ENCODE measurements at places on chromosomes 1 and 21.

GRCh38 chr21:31103163-31103562, 64.9 kb upstream of the KRTAP19-8 start:
- no peak for DNase-seq

GRCh38 chr21:37877888-37878684, 38.2 kb downstream of the KCNJ6 start:
- no peak for DNase-seq

DNA sequence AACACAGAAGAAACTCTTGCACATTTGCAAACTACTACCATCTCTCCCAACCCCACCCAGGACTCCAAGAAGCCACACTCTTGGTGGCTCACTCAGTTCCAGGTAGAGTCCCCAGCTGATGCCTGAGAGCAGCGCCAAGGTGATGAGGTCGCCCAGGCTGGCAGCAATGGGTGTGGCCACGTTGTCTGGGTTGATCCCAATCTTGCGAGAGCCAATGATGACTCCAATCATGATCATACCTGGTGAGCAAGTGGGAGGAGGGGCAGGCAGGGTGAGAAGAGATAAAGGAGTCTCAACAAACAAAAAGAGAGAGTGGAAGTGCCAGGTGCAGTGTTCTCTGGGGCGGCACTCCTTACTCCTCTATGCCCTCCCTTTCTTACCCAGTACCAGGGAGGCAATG, 14.4 kb downstream of the SLC41A1 start:
- DNase-seq: no peak

- DNase-seq: no peak
Observed at GRCh38 chr21:42833439-42833815, 45.9 kb downstream of the WDR4 start.

GRCh38 chr1:235047331-235047871, 81.2 kb downstream of the TOMM20 start:
- no peak for DNase-seq

DNA sequence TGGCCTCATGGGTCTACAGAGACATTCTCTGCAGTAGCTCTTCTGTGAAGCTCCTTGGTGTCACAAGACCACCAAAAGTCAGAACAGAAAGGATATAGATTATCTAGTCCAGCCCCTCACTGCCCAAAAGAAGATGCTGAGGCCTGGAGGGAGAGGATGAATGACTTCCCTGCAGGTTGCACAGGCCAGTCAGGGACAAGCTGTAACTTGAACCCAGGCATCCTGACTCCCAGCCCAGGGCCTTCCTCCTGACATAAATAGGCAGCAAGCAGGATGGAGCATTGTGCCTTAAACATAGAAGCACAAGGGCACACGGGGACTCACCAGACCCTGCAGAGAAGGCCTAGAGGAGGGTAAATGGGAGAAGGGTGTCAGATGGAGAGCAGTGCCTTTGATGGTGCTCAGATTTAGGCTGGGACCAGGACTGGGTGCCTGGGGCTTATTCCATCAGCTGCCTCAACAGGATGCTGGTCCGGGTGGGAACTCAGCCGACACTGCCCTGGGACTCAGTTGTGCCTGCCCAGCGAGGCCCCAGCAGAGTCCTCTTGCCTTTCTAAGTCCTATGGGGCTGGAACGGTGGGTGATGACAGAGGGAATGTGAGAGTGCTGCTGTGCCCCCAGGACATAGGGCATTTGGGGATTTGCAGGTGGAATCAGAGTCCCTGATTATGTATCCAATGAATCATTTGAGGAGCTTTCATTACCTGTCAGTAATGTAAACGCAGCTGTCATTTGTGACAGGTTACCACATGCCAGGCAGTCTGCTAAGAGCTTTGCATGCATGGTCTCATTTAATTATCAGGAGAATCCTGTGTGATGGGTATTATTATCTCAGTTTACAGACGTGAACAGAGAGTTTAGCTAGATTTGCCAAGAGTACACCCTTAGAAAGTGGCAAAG, 13.2 kb downstream of the S100A7A start:
- DNase-seq: no peak

DNA sequence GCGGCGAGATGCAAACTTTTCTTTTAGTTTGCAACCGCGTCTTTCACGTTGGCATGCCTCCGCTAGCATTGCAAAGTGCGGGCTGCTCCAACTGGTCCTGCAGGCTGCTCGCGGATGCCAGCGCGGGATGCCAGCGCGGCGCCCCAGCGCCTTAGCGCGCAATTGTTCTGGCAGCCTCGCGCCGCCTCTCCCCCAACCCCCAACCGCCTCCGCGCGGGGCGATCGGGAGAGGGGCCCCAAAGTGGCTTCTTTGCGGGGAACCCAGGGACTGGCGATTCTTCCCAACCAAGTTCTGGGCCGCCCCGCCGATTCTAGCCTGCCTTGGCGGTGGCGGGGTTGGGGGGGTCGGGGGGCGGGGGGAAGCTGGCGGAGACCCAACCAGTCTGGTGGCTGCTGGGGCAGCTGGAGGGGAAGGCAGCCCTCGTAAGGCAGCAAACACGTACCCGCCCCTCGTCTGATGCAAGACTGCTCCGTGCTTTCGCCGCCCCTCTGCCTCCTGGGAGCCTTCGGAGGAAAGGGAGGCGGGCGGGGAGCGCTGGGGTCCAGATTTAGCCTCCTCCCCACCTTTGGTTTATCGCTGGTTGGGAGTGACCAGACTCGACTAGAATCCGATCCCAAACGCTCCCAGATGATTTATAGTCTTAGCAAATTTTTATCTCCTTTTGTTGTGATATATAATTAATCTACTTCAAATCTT, 756 bp downstream of the PHGDH start:
- DNase-seq: no peak

DNA sequence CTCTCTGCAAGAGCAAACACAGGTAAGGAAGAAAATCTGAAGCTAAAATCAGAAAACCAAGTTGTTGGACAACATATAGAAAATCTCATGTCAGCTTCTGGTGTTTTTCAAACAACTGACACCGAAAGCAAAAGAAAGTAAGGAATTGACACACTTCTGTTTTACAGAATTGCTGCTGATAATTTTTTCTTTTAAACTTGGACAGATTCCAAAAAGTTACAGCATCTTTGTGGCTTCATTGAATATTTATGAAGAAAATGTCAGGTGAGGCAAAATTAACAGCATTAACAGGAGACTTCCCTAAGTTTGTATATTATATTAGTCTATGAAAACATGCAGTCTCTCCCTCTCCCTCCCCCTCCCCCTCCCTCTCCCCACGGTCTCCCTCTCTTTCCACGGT, 14.9 kb upstream of the CTSS start:
- DNase-seq: no peak

DNA sequence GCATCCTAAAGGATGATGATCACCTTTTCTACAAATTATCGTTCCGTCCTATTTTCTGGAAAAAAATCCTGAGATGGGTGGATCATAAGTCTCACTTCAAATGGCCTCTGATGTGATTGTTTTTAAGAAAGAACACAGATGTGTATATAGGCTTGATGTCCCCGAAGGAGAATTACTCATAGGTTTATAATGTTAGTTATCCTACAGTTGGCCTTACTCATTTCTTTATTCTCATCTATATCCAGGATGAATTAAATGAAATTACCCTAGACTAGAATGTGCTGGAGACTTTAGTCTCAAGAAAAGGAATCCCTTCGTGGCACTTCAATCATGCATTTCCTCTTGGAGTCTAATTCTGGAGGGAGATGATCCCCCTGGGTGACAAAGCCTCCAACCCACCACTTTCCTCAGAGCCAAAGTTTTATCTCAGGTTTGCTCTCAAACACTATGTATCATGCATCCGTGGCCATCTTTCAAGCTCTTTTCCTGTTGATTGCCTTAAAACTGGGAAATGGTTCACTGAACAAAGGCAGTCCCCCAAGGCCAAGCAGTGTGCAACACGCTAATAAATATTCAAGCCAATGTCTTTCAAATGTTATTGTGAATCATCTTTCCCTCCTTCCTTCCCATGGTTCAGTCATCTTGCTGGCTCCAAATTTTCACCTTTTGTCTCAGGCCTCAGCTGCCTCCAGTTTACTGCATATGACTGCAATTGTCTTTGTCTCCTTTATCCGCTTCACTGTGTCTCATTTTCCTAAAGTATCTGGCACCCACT, 32.5 kb upstream of the SMYD2 start:
- no peak for DNase-seq

- DNase-seq: no peak
Observed at GRCh38 chr1:106680776-106681344, 375.6 kb upstream of the PRMT6 start.

DNA sequence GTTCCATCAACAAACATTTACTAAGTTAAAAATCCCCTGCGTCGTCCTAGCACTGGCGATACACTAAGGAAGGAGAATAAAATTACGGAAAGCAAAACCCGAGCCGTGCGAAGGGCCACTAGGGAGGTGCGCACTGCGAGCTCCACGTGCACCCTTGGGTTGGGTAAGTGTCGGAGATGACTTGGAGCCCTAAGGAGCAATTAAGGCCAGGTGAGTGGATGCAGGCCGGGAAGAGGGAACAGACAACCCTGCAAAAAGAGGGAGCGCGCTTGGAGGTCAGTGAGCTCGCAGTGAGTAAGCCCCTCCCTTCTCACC, 704 bp downstream of the WDR4 start:
- no peak for DNase-seq

- no peak for DNase-seq
Observed at GRCh38 chr1:147334292-147334691, 91.8 kb downstream of the CHD1L start.

DNA sequence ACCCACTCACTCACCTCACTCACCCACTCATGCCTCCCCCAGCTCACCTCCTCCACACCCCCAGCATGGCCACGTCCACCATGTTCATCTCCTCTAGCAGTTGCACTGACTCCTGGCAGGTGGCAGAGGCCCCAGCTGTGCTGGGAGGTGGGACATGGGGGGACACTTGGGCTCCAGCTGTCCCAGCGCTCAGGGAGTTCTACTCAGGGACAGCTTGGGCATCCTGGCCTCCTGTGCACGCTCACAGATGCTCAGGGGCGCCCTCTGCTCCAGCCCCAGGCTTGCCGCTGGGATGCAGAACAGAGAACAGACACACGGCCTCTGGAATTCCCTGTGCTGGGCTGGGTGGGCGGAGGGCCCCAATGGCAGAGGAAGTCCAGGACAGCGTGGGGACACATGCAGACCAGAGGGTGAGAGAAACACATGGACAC, 5.2 kb downstream of the KRTAP10-8 start:
- DNase-seq: no peak

DNA sequence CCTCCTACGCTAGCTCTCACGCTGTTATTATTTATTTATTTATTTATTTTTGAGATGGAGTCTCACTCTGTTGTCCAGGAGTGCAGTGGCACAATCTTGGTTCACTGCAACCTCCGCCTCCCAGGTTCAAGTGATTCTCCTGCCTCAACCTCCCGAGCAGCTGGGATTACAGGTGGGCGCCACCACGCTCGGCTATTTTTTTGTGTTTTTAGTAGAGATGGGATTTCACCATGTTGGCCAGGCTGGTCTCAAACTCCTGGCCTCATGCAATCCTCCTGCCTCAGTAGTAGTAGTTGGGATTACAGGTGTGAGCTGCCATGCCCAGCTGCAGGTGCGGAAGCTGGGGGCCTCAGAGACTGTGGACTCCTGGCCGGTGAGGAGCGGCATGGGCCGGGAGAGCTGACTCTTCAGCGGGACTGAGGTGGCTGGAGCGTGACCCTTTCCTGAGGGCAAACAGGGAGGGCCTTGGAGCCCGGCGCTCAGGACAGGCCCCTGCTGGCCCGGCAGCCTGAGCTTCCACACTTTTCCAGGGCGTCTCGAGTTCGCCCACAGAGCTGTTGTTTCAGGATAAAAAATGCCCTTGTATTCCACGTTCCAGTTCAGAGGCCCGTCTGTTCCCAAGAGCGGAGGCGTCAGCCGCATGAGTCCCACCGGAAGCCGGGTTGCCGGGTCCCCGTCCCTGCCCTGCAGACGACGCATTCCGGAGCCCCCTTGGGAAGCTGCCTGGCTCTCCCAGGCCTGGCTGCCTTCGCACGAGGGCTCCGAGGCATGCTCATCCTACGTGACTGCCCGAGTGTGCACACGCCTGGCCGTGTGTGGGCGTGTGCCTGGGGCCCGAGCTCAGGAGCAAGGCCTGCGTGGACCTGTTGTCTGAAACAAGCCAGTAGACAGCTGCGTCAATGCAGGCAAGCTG, 126.2 kb downstream of the SIK1 start:
- DNase-seq: no peak

DNA sequence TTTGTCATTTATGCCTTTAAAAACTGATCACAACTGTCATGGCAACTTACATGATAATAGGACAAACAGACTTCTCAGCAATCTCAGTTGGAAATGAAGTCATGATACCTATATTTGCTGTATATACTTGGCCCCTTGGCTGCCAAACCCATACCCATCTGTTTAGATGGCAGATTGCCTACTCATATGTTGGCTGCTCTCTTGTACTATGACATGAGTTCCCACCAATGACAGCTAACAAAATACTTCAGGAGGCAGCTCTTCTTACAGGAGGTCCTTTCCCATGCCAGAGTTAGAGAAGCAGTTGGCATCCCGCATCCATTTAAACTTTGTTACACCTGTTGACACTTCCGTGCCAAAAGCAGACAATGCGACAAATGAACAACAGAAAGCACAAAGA, 603.1 kb upstream of the ADGRL2 start:
- no peak for DNase-seq

- DNase-seq: no peak
Observed at GRCh38 chr1:37040261-37040660, 5.9 kb upstream of the GRIK3 start.

- no peak for DNase-seq
Observed at GRCh38 chr1:29213055-29213454, 17.7 kb downstream of the MECR start.

DNA sequence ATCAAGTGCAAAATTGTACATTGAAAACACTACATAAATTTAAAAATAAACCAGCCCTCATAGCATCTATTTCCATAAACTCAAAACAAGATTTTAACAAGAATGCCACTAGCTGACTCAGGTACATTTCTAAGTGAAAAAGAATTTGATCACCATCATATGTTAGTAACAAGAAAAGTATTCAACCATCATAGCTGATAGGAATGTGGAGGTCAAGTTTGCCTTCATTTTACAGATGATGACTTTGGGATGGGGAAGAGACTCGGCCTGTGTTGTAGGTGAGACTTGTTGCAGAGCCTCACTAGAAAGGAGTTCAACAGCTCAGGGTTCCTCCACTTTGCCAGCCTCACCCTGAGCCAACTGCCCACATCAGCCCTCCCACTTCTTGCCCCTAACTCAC, 318.8 kb upstream of the FAM78B start:
- DNase-seq: no peak

DNA sequence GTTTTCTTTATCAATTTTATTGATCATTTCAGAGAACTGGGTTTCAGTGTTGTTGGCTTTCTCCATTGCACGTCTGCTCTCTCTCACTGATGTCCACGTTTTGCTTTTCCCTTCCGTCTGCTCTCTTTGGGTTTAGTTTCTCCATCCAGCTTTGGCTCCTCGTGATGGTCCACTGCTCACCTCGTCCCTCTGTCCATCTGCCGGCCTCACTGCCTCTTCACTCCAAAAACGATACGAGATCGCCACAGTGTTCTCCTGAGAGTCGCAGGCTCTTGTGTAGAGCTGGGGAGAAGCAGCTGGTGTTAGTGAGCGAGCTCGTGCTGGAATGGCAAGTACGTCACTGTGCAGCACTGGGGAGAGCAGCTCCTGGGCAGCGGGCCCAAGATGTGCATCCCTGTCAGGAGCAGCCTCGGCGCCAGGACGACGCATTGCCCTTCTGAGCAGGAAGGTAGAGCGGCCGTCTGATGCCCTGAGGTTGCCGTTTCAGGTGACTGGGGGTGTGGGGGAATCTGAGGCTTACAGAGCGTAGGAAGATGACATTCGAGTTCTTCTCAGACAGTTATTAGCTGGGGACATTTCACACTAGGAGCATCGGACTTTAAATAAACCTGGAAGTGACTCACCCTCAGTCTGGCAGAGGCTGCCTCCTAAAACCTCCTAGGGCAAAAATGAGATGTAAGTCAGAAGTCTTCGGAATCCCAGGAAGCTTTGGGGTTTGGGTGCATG, 31.4 kb upstream of the PCBP3 start:
- no peak for DNase-seq

- no peak for DNase-seq
Observed at GRCh38 chr1:61807606-61808140, 65.4 kb downstream of the PATJ start.
